Hepatocyte (in vitro differentiated cells): ENCODE measurements at places on chromosomes 16 and 17. TPM values are rescaled to one million over a fixed set of nuclear protein-coding genes. Genes with fewer than 3 reads are reported as not detected.

SLC5A11 gene
- 1.2 and 2.2 TPM in 2 replicates for total RNA-seq

GLYR1 gene
- 46.5 and 49.5 TPM in 2 replicates for total RNA-seq

SLC12A4 gene
- total RNA-seq: 23.7 and 55.2 TPM in 2 replicates

TP53TG3F gene
- not detected in 2 replicates for total RNA-seq

TP53TG3 gene
- not detected in 2 replicates for total RNA-seq

CACNA1G gene
- total RNA-seq: 2.9 and 4.8 TPM in 2 replicates

CLDN6 gene
- total RNA-seq: 258 and 297 TPM in 2 replicates

COQ7 gene
- 18.9 and 19.4 TPM in 2 replicates for total RNA-seq

LCAT gene
- total RNA-seq: 15.6 and 19.8 TPM in 2 replicates

NACA2 gene
- total RNA-seq: not detected in 2 replicates

ATF7IP2 gene
- 54.5 and 68.7 TPM in 2 replicates for total RNA-seq

USP43 gene
- total RNA-seq: 3.5 and 5.2 TPM in 2 replicates

CCL2 gene
- 27.4 and 27.5 TPM in 2 replicates for total RNA-seq

LITAFD gene
- total RNA-seq: not detected in 2 replicates

CDRT15 gene
- not detected in 2 replicates for total RNA-seq

TP53TG3B gene
- total RNA-seq: not detected in 2 replicates

ABCA10 gene
- 1.5 and 4.7 TPM in 2 replicates for total RNA-seq

TXNL4B gene
- total RNA-seq: 9.2 and 10.0 TPM in 2 replicates

SPATA32 gene
- total RNA-seq: not detected in 2 replicates

UMOD gene
- total RNA-seq: not detected in 2 replicates

FBXO39 gene
- not detected in 2 replicates for total RNA-seq

KRTAP1-1 gene
- total RNA-seq: not detected in 2 replicates

SEPTIN1 gene
- not detected in 2 replicates for total RNA-seq

GALK1 gene
- total RNA-seq: 63.7 and 76.4 TPM in 2 replicates

ZNF624 gene
- 6.6 and 7.1 TPM in 2 replicates for total RNA-seq

CMTM2 gene
- not detected in 2 replicates for total RNA-seq

KRTAP2-1 gene
- total RNA-seq: not detected in 2 replicates

TBC1D3G gene
- total RNA-seq: not detected in 2 replicates

FBXW10B gene
- 0.68 and 1.3 TPM in 2 replicates for total RNA-seq

MBTD1 gene
- total RNA-seq: 15.3 and 24.2 TPM in 2 replicates

SCN4A gene
- total RNA-seq: under 0.01 and 0.07 TPM in 2 replicates

DBNDD1 gene
- total RNA-seq: 5.5 and 8.5 TPM in 2 replicates

MXRA7 gene
- total RNA-seq: 101 and 102 TPM in 2 replicates

MYH11 gene
- total RNA-seq: 5.9 and 8.1 TPM in 2 replicates

OR3A3 gene
- total RNA-seq: not detected in 2 replicates

OR4D2 gene
- not detected in 2 replicates for total RNA-seq

TBC1D3I gene
- total RNA-seq: not detected in 2 replicates

CCL7 gene
- not detected in 2 replicates for total RNA-seq
